ENCODE measurements at places on chromosomes 13 and 19.
A peak's percentile ranks its signal among the peaks of the same experiment; 100 is the strongest.

DNA sequence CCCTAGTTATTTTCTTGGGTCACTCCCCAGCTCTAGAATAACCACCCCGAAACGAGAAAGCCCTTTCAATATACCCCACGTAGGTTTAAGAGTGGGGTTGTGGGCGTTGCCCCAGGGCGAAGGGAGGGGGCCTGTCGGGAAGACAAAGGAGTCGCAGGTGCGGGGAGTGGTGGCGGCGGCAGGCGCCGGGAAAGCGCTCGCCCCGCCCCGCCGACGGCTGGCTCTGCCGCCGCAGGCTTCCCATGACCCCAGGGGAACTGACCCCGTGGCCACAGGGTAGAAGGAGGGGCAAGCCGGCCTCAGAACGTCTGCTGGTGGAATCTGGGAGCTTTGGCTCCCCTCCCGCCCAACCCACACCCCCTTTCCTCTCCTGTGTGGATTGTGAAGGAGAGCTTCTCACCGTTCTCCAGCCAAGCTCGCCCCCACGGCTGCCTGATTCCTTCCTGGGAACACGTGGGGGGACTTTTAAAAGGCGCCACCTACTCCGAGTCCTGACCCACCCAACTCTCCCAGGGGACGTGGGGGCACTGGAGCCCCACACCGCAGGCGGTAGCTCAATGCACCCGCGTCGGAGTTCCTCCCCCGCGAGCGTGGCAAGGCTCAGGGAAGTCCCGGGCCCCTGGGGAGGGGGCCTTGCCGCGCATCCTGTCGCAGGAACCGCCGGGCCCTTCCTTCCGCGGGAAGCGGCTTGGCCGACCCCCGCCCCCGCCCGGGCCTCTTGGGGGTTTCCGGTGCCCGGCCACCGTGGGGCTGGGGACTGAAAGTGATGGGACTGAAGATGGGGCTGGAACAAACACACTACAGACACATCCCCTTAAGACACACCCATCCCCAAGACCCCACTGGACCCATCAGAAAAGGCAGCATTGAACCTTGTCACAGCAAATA, 5.5 kb downstream of the IER2 start:
- DNase-seq, result peak; percentile 64

GRCh38 chr19:2503521-2504109, 27.7 kb downstream of the GADD45B start:
- peak; percentile 17 for DNase-seq

DNA sequence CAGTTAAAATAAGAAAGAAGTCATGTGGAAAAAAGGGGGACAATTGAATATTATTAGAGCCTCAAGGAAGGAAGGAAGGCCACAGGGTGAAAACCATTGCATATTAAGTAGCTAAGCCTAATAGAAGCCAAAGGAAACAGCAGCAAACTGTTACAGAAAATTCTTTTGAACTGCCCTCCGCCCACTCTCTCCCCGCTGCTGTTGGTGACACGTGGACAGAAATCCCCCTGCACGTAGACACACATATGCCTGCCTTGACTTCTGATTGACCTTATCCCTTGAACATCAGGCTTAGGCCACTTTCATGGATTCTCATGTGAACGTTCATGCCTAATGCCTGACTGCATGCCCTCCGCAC, 229.1 kb downstream of the KCNRG start:
- no peak for DNase-seq

DNA sequence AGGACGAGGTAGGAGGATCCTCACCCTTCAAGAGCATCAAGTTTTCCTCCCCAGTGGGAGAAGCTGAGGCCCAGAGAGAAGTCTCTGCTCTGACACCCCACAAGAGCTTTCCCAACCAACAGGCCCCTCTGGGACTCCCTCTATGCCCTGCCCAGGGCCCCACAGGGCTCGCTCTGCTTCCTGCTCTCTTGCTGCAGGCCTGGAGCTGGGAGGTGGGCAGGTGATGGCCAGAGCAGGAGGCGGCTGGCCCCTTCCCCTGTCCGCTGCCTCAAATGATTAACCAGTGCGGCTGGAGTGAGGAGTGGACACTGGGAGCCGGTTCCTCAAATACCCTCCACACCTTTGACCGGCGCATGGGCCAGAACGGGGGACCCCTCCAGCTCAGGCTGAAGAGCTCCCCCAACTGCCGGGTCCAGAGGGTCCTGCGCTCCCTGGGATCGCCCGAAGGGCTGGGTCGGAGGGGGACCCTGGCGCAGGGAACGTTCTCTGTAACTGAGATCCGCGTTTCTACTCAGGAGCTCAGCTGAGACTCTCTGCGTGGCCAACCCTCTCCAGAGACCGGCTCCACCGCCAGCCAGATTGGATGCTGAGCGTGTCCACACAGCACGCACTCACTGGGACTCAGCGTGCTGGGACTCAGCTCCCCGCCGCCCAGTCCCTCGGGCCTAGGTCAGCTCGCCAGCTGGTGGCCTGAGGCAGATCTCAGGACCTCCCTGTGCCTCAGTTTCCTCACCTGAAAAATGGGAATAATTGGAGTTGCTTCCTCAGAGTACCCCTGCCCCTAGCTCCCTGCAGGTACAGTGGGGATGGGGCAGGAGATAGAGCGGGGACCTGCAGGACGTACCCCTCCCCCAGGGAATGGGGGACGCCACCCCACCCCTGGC, 6.7 kb upstream of the ONECUT3 start:
- DNase-seq, result peak; percentile 24

DNA sequence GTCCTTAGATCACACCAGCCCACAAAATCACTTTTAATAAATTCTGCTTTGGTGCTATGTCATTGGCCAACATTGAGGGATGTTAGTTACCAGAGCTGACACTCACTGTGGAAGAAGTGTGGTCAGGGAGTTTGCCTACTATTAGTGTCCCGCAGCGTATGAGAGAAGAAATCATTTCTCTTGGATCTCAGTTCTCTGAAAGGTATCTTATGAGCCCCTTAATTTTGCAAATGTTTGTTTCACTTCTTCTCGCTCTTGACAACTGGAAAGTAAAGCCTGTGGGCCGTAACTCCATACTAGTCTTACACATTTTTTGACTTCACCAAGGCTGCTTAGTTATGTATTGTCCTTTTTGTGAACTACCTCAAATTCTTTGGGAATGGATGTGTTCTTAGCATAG, 80.9 kb downstream of the FLT1 start:
- no peak for DNase-seq

- no peak for DNase-seq
These were observed 14.4 kb upstream of the GNA15 start for GRCh38 chr19:3121396-3121795.

GRCh38 chr13:100666124-100666523, 8.5 kb downstream of the TMTC4 start:
- no peak for DNase-seq

GRCh38 chr19:39817888-39818561, 15.9 kb downstream of the DYRK1B start:
- no peak for DNase-seq

GRCh38 chr19:44808463-44809371, at the start of gene BCAM:
Gene BCAM, plus strand, starts transcription at chr19:44809103. Its CDS starts 22 bp downstream, at chr19:44809125.
- DNase-seq, result peak; percentile 45

- DNase-seq, result no peak
These were observed 55.9 kb upstream of the LATS2 start for GRCh38 chr13:21117104-21117809.

- no peak for DNase-seq
These were observed 13.5 kb downstream of the ARL11 start for GRCh38 chr13:49641801-49642291.

GRCh38 chr13:112141643-112142400, 74.9 kb downstream of the SOX1 start:
- DNase-seq, result no peak

DNA sequence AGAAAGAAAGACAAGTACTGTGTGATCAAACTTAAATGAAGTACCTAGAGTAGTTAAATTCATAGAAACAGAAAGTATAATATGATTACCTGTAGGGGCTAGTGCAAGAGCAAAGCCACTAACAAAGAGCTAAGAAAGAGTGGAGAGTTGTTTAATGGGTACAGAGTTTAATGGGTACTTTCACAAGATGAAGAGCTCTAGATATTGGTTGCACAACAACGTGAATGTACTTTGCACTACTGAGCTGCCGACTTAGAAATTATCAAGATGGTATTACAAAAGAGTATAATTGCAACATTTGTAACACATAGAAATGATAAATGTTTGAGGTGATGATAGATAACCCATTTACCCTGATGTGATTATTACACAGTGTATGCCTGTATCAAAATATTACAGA, 140.3 kb upstream of the GPC6 start:
- no peak for DNase-seq

All from RPMI8226 (cell line).